Upper lobe of right lung (tissue), 1 donor: ENCODE measurements at places on chromosomes 16 and 17. TPM values are rescaled to one million over a fixed set of nuclear protein-coding genes. Genes with fewer than 3 reads are reported as not detected.

DNA sequence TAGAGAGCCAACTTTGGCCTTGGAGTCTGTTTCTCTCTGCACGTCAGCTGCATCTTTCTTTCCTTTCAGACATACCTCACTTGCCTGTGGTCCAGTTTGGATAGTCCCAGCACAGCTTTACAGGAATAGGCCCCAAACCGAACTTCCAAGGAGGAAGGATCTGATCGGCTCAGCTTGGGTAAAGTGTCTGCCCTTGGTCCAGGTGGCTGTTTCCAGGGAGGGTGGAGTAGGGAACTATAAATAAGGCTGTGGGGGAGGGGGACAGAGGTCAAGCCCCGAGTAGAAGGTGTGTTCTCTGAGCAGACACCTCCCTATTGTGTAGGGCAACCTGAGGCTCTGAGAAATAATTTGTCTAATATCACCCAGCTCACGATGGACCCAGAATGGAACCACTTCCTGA is 29.2 kb upstream of the NKD1 start:
- no peak overlapping the region for H3K27ac ChIP-seq
- no peaks in the 10 kb centered on the region for H3K4me1 ChIP-seq
- DNase-seq = no peak
- H3K27me3 ChIP-seq = peaks cover 5% of the 10 kb centered on the region
- no peaks in the 10 kb centered on the region for H3K36me3 ChIP-seq

- peaks cover 11% of the 10 kb centered on the region for H3K4me1 ChIP-seq
- H3K27ac ChIP-seq = no peak overlapping the region
- DNase-seq = peak; percentile 47
- H3K27me3 ChIP-seq = no peaks in the 10 kb centered on the region
- H3K36me3 ChIP-seq = no peaks in the 10 kb centered on the region
These were observed 191.1 kb downstream of the ZFHX3 start for GRCh38 chr16:72856797-72857196.

GRCh38 chr17:49913226-49914095 is 55.5 kb upstream of the DLX4 start:
- no peaks in the 10 kb centered on the region for H3K4me1 ChIP-seq
- H3K27ac ChIP-seq = no peak overlapping the region
- DNase-seq = no peak
- H3K27me3 ChIP-seq = peaks cover 55% of the 10 kb centered on the region

DNA sequence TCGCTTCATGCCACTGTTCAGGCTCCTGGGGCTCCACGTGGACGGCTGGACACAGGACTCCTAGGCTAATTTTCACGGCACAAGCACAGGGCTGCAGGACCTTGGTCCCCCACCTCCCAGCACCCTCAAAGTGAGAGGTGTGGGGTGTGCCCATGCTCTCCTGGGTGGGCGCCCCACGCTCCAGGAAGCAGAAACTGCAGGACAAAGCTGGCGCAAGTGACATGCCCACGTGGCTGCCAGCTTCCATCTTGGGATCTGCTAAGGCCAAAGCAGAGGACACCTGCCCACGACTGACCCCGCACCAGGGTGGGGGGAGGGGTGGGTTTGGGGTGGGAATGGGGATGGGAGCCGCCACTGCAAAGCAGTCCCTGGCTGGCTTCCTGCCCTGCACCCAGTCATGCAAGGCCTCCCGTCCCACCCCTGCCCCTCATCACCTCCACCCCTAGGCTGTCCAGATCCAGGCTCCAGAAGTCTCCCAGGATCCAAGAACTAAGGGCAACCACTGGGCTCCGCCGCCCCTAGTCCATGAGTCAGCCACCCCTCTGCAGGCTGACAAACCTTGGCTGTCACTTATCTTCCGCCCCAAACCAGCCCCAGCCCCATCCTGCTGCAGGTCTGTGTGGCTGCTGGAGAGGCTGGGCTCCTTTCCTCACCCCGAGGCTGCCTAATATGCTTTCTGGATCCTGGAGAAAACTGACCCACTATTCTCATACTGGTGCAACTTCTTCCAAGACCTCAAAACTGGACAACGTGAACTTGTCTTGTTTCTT is 11.1 kb downstream of the USP6 start:
- H3K36me3 ChIP-seq = no peaks in the 10 kb centered on the region
- peaks cover 6% of the 10 kb centered on the region for H3K4me1 ChIP-seq
- H3K27ac ChIP-seq = no peak overlapping the region
- no peak overlapping the region for H3K4me3 ChIP-seq
- DNase-seq = peak; percentile 54

- DNase-seq = no peak
- H3K27me3 ChIP-seq = no peaks in the 10 kb centered on the region
- no peak overlapping the region for H3K27ac ChIP-seq
- H3K4me1 ChIP-seq = no peaks in the 10 kb centered on the region
- no peaks in the 10 kb centered on the region for H3K36me3 ChIP-seq
These were observed 7.3 kb upstream of the SLX4 start for GRCh38 chr16:3618769-3619141.

DNA sequence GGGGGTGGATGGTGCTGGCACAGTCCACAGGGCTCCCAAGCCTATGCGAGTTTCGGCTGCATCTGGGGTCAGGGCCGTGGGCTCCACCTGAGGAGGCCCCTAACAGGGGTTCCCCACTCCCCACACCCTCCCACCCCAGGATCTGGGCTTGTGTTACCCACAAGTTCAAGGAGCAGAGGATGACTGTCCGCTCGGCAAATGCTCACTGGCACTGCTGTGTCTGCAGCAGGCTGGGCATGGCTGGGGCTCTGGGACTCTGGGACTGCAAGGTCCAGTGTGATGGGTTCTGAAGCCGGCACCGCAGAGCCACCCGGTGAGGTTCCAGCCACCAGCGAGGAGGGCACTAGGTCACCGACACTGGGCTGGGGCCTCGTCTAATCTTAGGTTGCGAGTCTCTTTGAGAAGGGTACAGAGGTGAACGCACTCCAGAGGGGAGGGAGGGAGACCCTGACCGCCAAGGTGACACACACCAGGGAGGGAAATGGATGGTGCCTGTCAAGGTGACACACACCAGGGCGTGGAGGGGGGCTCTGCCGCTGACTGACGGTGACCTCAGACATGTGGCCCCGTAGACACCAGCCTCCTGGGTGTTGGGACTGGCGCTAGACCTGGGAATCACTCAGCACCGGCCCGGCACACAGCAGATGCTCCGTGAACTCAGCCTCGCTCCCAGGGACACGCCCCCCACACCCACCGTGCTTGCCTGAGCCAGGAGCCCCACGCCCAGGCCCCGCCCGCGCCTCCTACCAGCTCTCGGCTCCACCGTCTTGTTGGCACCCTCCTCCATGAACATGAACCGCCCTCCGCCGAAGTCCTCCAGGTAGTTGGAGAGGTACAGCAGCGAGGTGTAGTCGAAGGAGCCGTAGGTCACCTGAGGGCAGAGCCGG is 20.5 kb upstream of the HEXD start:
- H3K4me1 ChIP-seq = peaks cover 7% of the 10 kb centered on the region
- H3K4me3 ChIP-seq = no peak overlapping the region
- no peaks in the 10 kb centered on the region for H3K27me3 ChIP-seq
- H3K27ac ChIP-seq = no peak overlapping the region
- DNase-seq = no peak

DNA sequence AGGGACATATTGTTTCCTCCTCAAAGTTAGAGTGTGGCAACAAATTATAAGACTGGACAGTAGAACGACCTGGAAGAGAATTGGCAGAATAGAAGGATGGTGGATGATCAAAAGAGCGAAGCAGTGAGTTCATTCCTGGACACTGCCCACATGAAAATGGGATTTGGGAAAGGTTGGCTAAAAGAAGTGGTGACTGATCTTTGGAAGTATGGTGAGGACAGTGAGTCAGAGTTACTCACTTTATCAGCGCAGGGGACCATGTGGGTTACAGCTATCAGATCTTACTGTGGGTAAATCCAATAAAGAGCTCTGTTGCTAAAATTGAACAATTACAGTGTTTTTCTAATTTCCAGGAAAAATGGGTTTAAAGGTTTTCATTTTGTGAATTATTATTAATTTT is 2.7 kb upstream of the TANC2 start:
- peaks cover 14% of the 10 kb centered on the region for H3K4me1 ChIP-seq
- H3K27ac ChIP-seq = no peak overlapping the region
- no peak for DNase-seq
- H3K4me3 ChIP-seq = no peak overlapping the region

GRCh38 chr16:84509032-84509950 is 4.8 kb upstream of the MEAK7 start:
- no peak overlapping the region for H3K4me3 ChIP-seq
- peak; percentile 43 for DNase-seq
- H3K36me3 ChIP-seq = no peaks in the 10 kb centered on the region
- no peaks in the 10 kb centered on the region for H3K27me3 ChIP-seq

GRCh38 chr17:78133971-78134898 is 3.7 kb downstream of the TMC8 start:
- no peak overlapping the region for H3K27ac ChIP-seq
- no peak overlapping the region for H3K4me3 ChIP-seq
- DNase-seq = peak; percentile 80
- H3K36me3 ChIP-seq = no peaks in the 10 kb centered on the region
- no peaks in the 10 kb centered on the region for H3K27me3 ChIP-seq
- peaks cover 44% of the 10 kb centered on the region for H3K4me1 ChIP-seq

DNA sequence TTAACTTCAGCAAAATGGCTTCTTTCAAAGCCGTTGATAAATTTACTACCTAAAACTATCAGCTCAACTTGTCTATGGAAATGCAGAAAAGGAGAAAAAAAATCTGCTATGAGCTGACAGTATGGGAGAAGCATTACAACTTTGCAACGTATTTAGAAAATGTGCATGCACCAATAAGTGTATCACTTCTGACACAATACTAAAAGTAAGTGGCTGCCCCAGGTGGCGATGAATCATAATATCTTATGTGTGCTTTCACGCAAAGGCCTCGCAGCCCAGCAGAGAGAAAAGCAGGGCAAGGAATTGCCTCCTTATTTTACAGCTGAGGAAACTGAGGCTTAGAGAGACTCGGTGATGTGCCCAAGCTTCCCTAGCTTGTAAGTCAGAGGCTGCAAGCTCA is 101.8 kb downstream of the SALL1 start:
- DNase-seq = no peak
- H3K27ac ChIP-seq = no peak overlapping the region
- no peak overlapping the region for H3K4me3 ChIP-seq

DNA sequence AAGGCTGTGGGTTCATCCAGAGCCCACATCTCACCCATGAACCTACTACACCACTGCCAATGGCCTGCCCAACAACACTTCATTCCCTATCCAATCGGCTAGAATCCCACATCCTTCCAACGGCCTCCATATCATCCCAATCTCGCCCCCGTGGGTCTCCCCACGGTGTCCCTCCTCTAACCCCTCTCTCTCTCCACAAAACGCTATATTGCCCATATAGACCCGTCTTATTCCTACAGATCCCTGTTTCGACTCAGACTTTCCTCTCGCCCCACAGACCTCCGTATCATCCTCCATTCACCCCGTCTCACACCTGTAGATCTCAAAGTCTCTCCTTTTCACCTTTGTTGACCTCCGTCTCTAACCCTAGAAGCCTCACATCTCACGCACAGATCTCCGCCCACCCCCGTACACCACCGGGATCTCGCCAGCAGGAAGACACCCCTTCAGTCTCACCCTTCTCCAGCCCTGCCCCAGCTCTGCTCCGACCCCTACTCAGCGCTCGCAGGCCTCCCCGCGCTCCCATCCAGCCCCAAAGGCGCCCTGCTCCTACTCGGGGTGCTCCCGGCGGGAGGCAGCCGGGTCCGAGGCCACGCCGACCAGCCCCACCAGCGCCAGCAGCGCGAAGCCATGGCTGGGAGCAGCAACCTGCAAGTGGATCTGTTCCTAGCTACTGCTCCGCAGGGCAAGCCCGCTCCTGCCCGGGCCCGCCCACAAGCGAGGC is at the start of gene FDXR:
TSS of gene FDXR (minus strand) at position 682 of the 724 bp plus-strand sequence. CDS start at position 632, 50 bp downstream.
- no peaks in the 10 kb centered on the region for H3K36me3 ChIP-seq
- peak within 1 kb of the TSS; percentile 64 for H3K4me3 ChIP-seq
- peaks cover 15% of the 10 kb centered on the region for H3K4me1 ChIP-seq
- peak within 1 kb of the TSS; percentile 92 for H3K27ac ChIP-seq
- H3K27me3 ChIP-seq = no peaks in the 10 kb centered on the region

DNA sequence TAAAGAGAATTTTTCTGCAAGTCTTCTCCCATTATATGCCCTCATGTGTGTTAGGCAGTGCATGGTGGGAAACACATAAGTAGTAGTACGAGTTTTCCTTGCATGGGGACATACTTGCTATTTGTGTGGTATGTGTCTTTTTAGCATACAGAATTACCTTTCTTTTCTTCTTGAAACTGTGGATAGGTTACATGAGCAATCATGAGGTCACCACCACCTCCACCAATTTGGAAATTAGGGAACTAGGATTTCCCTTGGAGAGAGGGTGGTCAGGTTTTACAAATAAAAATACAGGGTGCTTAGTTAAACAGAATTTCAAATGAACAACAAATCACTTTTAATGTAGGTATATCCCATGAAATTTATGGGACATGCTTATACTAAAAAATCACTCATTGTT is 16.3 kb upstream of the AMZ2 start:
- H3K27me3 ChIP-seq = no peaks in the 10 kb centered on the region
- no peak overlapping the region for H3K4me3 ChIP-seq
- H3K36me3 ChIP-seq = no peaks in the 10 kb centered on the region
- H3K27ac ChIP-seq = no peak overlapping the region
- peaks cover 4% of the 10 kb centered on the region for H3K4me1 ChIP-seq

The DNAH9 gene
- total RNA-seq = 0.41 TPM

The GNAO1 gene
- 1.8 TPM for total RNA-seq

The TNP2 gene
- total RNA-seq = not detected

The KIF18B gene
- total RNA-seq = 0.32 TPM

The PYDC1 gene
- not detected for total RNA-seq

The TMEM92 gene
- 11.3 TPM for total RNA-seq

The FBXO39 gene
- 0.49 TPM for total RNA-seq
